Right forelimb (tissue), 1 donor: ENCODE measurements at places on chromosomes 13 and 19.

GRCh38 chr19:5250127-5250659, 90.4 kb downstream of the PTPRS start:
- no peak for DNase-seq

DNA sequence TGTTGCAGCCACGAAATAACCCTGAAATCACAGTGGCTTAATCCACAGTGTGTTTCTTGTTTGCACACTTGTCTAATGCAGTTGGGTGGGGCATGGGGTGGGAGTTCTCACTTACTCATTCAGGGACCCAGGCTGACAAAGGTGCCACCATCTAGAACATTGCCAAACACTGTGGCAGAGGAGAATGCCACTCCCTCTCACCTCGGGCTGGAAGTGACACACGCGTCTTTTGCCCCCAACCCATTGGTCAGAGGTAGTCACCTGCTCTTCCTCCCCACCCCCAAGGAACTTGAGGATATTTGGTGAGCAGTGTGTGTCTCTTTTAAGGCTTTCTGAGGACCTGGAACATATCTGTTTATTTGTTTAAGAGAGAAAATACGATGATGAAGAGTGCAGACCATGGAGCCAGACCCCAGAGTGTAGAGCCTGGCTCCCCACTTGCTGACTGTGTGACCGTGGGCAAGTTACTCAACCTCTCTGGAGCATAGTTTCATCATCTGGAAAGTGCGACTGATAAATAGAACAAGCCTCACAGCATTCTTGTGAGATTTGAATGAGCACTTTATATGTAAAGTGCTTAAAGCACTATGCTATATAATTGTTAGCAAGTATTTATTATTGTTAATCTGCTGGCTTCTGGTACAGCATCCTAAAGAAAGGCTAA, 17.4 kb downstream of the GPR183 start:
- no peak for DNase-seq

GRCh38 chr19:33279430-33280350, 22.6 kb downstream of the CEBPA start:
- DNase-seq = no peak

DNA sequence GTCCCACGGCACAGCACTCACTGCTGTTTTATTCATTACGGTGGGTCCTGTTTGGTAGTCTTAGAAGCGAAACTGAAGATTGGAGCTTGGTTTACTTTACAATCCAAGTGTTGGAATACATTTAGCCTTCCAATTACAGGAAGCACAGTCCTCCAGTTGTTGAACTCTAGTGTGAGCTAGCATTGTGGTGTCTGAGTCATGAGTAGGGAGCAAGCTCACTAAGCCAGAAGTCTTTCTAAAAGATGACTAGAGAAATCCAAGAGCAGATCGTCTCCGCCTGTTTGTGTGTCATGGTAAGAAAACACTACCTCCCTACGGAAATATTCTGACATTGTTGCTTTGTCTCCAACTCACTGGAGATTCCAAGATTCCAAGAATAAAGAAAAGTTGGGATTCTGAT, 10.1 kb upstream of the SHISA2 start:
- no peak for DNase-seq

DNA sequence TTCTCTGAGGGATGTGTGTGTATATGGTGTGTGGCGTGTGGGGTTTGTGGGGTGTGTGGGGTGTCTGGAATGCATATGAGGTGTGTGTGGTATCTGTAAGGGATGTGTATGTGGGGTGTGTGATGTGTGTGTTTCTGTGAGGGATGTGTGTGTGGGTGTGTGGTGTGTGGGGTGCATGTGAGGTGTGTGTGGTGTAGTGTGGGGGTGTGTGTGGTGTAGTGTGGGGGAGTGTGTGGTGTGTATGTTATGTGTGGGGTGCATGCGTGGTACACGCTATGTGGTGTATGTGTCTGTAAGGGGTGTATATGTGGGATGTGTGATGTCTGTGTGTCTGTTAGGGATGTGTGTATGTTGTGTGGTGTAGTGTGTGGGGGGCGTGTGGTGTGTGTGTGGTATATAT, 300.0 kb downstream of the FGF9 start:
- no peak for DNase-seq

- DNase-seq = no peak
Measured at GRCh38 chr13:75725736-75726135, 89.6 kb downstream of the LMO7 start.

- DNase-seq = peak; percentile 53
Measured at GRCh38 chr13:51222686-51223559, 725 bp downstream of the FAM124A start.
